T-cell (primary cell): ENCODE measurements at places on chromosomes 4 and X. TPM values are rescaled to one million over a fixed set of nuclear protein-coding genes. Genes with fewer than 3 reads are reported as not detected.

- no peak for DNase-seq
Observed at GRCh38 chrX:135505351-135505750, 15.1 kb upstream of the INTS6L start.

DNA sequence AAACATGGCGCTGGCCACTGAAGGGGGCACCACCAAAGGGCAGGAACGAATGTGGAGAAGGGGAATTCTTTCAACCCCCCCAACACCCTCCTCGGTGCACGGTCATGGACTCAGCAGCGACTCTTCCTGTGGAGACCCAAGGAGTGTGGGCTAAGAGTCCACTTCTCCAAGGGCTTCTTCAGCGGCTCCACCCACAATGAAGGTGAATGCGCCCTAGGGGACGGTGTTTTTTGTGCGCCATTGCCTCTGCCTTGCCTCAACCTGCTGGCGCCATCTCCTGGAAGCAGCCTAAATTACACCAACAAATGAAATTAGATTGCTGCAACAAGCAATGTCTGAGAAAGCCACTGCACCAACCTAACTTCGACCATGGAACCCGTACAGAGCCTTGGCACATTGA lies 169.2 kb upstream of the MAGEB18 start:
- no peak for DNase-seq

GRCh38 chr4:1318046-1318375 lies 28.3 kb downstream of the MAEA start:
- no peak for DNase-seq

DNA sequence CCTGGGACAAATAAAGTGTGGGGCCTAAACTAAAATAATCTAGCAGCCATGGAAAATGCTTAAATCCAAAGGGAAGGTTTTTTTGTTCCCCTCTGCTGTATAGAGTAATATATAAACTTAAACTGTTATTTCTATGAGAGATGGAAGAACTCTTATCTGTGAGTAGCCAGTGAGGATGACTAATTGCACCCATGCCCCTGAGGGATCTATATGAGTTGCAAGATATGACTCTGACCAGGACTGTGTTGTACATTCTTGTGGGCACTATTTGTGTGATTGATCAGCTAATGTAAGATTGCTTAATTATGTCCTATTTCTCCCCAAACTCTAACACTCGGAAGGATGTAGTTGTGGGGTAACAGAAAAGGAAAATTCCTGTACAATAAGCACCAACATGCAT lies 35.2 kb upstream of the AMBN start:
- no peak for DNase-seq

FAM9B gene
- total RNA-seq: not detected

RAB41 gene
- total RNA-seq: not detected

TTC29 gene
- total RNA-seq: not detected

MAGEA2B gene
- total RNA-seq: not detected

KIAA1210 gene
- not detected for total RNA-seq

NPFFR2 gene
- total RNA-seq: not detected

APBB2 gene
- total RNA-seq: 0.23 TPM

RHOXF2B gene
- not detected for total RNA-seq
